Germinal center (tissue), 1 donor: ENCODE measurements at places on chromosomes 7 and 10.

GRCh38 chr7:7790041-7790741 is 71.8 kb upstream of the RPA3 start:
- no peak for DNase-seq

DNA sequence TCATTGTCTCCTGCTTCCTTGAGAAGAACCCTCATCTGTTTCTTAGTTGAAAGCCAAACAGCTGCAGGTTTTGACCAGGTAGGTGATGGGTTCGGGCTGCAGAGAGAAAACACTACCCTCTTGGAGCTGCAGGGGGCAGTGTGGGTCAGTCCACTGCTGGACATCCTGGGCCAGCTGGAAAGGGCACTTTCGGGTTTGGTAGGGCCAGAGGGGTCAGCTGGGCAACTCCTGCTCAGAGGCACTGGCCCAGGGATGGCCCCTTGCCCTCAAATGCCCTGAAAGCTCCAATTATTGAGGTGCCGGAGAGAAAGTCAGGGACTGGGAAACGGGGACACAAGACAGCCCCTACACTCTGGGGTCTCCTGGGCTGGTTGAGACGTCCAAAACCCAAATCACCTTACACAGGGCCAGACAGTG is 90.7 kb downstream of the MKI67 start:
- DNase-seq, result peak; percentile 58

DNA sequence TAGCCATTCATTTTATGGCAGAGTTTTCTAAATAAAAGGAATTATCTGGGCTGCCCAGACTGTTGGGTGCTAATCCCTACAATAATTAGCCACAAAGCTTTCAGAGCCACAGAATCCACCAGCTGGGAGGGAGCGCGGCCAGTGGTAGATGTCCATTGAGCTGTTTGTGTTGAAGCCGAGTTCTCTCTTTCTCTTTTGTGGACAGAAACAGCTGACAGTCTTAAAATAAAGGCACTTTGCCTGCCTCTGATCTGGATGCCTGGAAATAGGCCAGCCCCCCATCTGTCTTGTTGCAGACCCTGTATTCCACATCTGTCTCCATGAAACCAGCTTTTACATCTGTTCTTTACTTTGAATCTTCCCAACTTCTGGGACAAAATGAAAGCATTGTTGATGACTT is 66.1 kb downstream of the MTPN start:
- DNase-seq, result no peak

DNA sequence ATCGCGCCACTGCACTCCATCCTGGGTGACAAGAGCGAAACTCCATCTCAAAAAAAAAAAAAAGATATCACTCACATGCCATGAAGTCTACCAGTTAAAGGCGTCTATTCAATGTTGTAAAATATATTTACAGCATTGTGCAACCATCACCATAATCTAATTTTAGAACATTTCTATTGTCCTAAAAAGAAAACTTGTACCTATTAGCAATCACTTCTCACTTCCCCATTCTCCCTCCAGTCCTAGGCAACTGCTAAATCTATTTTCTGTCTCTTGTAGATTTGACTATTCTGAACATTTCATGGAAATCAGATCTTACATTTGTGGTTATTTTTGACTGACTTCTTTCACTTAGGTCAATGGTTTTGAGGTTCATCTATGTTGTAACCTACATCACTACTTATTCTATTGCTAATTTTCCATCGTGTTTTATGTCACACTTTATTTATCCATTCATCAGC is 25.2 kb upstream of the OTUD1 start:
- DNase-seq, result peak; percentile 50

DNA sequence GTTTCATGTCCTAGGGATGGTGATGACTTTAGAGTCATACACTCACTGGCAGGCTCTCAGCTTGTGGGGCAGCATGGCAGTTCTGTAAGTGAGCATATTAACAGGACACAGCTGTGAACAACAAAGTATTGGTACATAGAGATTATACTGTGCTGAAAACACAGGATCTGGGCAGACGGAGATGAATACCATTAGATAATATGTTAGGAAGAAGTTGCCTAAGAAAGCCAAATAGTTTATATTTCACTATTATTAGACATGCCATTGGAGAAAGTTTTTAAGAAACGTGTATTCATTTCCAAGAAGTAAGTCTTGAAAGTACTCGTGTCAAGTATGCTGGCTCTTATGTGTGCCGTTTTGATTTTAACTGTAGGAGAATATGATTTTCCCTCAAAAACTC is 274.5 kb downstream of the INHBA start:
- no peak for DNase-seq

DNA sequence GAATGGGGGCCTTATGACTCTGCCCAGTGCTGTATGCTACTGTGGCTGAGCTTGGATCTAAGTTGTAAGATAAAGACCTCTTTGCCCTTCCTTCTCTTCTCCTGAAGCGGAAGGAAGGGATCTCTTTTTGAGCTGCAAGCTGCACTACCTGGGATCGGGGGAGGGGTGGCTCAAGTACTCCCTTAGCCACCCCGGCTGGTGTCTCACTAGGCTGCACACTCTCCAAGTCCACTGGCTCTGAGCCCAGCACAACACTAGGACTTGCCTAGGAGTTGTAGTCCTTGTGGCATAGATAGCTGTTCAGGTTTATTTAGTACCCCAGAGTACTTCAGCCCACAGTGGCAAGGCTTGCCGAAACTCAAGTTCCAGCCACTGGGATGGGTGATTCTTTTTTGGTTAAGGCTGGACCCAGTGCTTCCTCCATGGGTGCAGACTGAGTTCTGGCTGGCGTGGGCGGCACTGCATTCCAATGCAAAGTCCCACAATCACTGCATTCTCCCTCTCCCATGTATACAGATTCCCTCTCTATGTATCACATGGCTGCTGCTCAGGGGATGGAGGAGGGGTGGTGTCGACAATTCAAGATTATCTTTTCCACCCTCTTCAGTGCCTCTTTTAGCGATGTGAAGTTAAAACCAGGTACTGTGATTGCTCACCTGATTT is 76.2 kb upstream of the SLC25A13 start:
- no peak for DNase-seq

DNA sequence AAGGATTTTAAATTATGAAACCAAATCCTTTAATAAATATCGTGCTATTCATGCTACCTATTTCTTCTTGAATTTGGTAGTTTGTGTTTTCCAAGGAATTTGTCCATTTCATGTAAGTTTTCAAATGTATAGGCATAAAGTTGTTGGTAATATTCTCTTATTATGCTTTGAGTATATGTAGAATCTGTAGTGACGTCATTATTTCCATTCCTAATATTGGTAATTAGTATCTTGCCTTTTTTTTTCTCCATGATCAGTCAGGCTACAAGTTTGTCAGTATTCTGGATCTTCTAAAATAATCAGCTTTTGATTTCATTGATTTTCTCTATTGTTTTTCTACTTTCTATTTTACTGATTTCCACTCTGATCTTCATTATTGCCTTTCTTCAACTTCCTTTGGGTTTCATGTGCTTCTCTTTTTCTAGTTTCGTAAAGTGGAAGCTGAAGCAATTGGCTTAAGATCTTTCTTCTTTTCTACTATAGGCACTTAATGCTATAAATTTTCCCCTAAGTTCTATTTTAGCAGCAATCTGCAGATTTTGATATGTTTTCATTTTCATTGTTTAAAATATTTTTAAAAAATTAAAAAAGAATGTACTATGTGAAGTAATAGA is 156.5 kb upstream of the HDAC9 start:
- no peak for DNase-seq

DNA sequence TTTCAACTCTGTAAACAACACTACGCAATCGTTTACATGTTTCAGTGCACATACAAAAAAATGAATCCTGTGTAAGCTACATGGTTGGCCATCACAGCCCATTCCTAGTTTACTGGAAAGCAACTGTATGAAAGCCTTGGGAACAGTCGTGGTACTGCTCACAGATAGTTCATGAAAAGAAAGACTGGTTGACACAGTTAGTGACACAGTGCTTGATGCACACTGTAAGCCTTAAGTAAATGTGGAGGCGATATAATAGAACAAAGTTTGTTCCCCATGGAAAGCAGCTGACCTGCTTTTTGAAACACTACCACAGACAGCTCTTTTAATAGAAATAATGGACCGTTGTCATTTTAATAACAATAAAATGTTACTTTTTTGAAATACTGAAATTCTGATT is 5.1 kb downstream of the CACNA2D1 start:
- DNase-seq, result no peak

DNA sequence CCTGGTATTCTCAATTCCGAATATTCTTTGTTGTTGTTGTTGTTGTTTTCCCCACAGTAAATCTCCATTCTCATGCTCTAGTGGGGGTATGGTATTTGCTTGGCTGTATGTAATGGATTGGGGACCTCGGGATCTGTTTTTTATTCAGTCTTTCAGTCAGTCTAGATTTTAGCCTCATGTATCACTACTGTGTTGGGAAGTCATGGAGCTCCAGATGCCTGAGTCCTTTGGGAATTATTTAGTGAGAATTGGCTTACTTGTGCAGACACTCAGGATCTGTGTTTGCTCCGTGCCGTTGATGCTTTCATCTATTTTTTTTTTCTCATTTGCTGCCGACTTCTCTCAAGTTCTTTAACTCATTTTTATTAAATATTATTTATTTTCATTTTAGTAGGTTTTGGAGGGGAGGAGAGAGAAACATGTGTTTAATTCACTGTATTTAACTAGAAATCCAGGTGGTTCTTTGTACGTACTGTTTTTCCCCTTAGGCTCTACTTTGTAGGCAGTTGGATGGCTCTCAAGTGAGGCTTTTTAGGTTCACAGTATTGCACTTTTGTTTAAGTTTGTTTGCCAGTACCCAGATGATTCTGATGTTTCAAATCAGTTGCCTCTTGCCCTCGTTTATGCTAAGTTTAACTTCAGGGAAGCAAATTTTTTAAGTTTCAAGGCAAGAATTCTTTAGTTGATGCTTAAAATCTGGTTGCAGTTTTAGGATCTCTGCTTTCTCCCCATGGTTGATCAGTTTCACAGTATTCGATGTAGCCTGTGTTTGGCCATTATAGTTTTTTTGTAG is 36.9 kb downstream of the ZNRF2 start:
- no peak for DNase-seq
